ENCODE measurements at places on chromosomes 7 and 10.

- no peak for DNase-seq
Observed at GRCh38 chr7:138698281-138698680, 2.9 kb downstream of the SVOPL start.

GRCh38 chr7:151849879-151850260 is 27.0 kb downstream of the PRKAG2 start:
- DNase-seq, result no peak

DNA sequence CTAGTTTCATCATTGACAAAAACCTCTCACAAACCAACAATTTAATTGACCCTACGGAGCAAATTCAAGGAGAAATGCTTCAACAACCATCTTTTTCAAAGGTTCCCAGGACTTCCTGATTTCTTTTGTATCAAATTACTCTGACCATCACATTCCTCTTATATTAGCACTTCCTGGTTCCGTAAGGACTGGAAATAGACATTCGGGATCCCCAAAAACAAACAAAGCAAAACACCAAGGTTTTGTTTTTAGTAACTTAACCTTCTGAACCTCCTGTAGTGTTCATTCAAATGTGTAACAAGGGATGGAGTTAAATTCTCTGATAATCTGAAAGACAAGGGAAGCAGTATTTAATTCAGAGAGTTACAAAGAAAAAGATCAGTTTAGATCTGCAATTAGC is 387.6 kb upstream of the NRP1 start:
- DNase-seq, result no peak

DNA sequence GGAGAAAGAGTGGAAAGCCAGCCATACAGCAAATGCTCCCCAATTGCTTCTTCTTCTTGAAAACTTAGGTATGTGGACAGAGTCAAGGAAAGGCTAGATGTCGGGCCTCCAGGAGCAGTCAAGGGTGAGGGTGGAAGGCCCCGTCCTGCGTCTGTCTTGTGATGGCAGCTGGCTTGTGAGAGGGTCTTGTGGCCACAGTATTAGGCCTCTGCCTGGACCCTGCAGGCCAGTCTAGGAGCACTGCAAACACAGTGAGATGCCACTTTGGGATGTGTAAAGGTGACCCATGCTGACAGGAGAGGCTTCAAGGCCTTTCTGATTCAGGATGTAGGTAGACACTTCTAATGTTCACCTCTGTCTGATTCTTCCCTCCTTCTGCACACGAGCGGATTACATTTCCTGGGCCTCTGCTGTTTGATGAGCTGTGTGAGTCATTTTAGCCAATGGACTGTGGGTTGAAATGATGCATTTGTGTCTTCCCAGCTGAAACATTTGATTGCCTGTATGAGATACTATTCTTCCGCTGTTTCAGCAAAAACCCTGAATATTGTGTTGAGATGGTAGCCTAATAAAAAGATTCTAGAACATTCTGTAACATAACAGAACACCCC is 135.4 kb downstream of the EMX2 start:
- DNase-seq, result no peak

GRCh38 chr7:17661982-17662585 is 278.2 kb downstream of the SNX13 start:
- DNase-seq, result no peak

DNA sequence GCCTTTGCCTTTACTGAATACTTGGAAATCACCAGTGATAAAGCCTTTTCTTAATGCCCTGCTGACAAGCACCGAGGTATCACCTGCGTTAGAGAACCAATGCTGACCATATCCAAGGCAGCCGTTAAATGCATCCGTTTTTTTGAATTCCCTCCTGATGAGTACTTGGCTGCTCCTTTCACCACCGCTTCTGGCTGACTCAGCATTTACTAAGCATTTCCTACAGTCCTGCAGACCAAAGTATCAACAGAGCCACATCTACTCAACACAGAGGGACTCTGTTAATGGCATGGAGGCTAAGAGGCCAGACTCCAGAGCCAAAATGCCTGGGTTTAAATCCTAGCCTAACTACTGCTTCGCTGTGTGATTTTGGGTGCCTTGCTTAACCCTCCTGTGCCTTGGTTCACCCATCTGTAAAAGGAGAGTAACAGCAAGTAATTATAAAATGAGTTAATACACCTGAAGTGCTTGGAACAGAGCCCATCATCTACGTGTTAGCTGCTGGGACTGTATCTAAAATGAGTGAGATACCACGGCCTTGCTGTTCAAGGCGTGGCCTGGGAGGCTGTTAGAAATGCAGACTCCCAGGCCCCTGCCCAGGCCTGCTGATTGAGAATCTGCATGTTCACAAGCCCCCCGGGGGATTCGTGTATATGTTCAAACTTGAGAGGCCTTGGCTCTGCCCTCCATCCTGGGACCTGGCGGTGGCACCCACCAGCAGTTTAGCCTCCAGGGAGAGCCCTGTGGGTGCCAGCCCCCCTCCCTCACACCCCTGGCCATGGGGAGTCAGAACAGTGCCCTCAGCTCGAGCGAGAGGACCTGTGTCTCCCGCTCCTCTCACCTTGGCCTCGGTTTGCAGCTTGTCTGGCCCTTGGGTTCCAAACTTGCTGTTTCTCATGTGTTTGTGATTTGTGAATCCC is 30.8 kb upstream of the EFCAB10 start:
- DNase-seq, result no peak

GRCh38 chr7:140656548-140657515 is 15.9 kb upstream of the ADCK2 start:
- DNase-seq, result no peak

DNA sequence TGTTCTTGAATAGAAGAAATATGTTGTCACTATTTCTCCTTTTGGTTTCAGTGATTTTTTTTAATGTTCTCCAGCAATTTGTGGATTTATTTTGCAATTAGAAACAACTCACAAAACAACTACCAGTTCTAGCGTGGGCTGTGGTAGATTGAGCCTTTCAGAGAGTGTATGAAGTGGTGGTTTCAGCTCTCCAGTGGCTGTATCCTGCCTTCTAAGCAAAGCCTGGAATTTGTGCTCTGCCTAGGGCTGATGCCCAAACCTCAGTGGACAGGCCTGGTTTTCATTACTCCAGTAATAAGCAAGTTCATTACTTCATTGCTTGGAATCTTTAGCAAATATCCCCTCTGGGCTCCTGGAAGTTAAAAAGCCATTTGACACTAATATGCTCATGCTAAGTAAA is 35.9 kb downstream of the APBB1IP start:
- no peak for DNase-seq

GRCh38 chr7:139297795-139298194 is 43.3 kb upstream of the FMC1 start:
- no peak for DNase-seq

- DNase-seq, result no peak
Observed at GRCh38 chr7:78311181-78311580, 512.6 kb downstream of the PHTF2 start.

DNA sequence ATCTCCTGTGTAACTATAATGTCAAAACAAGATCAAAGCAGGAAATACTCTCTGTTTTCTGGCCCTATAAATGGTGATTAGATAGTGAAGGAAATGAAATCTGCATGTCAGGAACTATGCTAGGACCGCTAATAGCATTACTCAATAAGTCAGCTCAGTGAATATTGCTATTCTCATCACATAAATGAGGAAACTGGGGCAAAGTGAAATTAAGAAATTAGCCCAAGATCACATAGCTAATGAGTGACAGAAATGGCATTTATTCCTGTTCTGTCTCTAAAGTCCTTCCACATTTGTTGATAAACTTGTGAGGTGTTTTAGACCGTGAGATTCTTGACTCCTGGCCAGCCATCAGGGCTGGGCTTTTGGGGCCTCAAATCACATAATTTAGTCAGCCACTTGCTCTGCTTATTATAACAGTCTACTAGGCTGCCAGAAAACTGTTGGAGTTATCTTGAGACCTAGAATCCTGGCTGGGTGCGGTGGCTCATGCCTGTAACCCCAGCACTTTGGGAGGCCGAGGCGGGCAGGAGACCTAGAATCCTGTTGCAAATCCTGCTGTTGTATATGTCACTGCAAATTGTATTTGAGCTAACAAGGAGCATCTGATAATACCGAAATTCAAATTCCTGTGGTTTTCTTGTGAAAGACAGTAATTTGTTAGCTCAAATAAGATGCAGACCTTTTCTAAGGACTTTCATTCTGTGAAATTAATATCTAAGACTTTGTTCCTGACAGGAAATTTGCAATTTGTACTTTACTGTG is 66.5 kb upstream of the SHTN1 start:
- DNase-seq, result no peak

DNA sequence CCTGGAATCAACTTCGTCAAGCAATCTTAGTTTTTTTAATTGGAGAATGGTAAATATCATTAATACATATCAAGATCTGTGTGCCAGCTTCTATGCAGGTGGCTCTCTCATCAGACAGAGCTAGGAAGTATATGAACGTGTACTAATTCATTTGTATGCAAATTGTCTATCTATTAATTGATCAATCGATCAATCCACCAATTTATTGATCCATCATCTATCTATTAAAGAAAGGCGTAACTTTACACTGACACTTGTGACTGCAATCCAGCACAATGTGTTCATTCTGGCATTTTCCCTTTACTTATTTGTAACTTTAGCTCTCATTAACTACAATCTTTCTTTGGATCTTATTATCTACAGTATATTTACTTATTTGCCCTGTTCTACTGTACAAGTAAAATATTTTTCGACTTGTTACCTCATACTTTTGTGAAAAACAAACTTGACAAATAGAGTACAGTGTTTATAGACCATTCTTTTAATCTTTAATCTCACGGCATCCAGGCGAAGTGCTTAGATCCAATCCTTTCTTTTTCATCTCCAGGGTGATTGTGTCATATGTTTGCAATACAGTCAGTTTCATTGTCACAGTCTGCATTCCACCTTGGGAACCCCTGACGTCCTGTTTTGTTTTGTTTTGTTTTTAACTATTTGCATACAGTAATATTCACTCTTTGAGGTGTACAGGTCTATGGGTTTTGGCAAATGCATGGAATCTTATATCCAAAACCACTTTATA is 22.0 kb upstream of the GHRHR start:
- DNase-seq, result no peak

- DNase-seq, result no peak
Observed at GRCh38 chr7:98934267-98934666, 55.9 kb downstream of the TRRAP start.

DNA sequence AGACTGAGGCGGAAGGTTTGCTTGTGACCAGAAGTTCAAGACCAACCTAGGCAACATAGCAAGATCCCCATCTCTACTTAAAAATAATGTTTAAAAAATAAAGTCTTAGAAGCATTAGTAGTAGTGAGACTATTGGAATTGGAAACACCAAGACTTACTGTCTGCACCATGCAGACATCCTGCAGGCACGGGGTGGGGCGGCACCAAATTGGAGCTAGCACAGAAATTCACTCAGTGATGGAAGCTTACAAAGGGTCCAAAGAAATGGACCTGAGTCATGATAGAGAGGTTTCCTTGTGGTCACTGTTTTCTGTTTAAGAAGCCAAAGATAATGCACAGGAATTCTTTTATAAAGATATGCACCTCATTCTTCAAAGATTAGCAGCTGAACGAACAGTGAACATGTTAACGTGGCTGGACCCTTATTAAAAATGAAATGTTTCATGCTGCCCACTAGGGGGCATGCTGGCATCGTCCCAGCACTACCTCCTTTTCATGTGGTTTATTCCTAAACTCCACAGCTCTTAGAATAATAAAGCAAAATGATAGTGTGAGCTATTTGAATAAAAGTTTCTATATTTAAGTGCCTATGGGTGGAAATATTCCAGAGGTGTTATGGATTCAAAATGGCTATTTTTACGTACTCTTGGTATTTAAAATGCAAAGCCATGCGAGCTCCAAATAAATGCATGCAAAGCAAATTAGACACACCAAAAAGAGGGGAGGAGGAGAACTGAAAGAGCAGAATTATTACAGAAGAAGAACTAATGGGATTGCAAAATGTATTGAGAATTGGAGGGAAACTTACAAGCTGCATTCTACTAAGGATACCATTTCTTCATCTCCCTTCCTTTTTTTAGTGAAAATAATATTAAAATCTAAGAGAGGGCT is 28.6 kb downstream of the PDSS1 start:
- peak; percentile 79 for DNase-seq

GRCh38 chr10:72058347-72058898 is 29.9 kb downstream of the SPOCK2 start:
- no peak for DNase-seq

DNA sequence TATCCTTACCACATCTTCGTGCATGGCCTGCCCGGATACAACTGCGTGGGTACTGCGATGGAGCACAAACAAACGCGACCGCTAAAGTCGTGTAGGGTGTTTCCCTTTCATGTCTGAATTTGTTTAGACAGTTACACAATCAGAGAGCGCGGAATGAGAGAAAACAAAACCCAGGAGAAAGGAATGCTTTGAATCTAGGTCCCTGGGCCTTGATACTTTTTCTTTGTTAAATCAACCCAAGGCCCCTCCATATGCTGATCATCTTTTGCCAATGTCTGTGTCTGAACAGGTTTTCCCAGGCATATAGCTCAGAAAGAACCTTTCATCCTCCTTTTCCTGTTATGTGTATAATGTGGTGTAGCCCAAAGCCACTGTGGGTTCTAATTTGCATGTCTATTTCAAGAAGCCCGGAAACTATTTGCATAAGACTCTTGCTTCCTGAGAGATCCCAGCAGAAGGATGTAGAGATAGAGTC is 145.8 kb downstream of the FRMD4A start:
- no peak for DNase-seq

DNA sequence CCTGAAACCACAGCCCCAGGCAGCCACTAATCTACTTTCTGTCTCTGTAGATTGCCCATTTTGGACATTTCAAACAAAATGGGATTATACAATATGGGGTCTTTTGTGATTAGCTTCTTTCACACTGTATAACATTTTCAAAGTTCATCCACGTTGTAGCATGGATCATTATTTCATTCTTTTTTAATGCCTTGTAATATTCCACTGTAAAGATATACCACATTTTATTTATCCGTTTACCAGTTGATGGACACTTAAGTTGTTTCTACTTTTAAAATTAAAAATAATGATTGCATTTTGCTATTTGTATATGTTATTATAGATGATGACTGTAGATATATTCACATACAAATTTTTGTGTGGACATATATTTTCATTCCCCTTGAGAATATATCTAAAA is 60.7 kb downstream of the CUBN start:
- DNase-seq, result no peak

- DNase-seq, result peak; percentile 91
Observed at GRCh38 chr10:58796242-58796641, 283.6 kb downstream of the BICC1 start.

DNA sequence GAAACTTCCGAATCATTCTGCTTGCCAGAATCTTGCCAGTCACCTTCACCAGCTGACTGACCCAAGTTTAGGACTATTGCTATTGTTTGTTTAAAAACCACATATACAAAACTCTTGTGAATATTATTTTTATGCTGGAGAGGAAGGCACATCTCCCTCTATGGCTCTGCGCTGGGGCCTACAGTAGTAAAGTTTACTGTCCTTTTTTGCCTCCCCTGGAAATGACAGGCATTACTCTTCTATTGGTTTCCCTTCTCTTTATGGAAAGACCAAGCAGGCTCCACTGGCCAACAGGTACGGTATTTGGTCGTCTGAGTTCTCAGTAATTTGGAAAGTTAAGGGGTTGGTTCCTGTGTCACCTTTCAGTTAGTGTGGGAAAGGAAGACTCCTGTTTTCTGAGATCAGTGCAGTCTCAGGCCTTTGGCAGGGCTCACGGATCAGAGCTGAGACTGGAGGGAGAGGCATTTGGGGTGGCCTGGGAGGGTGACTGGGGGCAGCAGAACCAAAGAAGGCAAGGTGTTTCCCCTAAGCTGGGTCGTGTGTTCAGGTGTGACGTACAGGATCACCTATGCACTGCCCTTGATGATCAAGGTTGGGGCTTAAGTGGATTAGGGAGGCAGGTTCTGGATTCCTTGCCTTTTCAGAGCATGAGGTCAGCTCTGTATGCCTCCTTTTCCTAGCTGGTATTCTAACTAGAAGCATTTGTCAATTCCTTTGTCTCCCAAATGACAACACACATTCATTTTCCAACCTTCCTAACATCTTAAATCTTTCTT is 16.0 kb upstream of the KIF5B start:
- DNase-seq, result no peak
